ENCODE measurements at places on chromosomes 13 and 19. TPM values are rescaled to one million over a fixed set of nuclear protein-coding genes. Genes with fewer than 3 reads are reported as not detected.

The KASH5 gene
- 0.39 TPM for total RNA-seq

The FBXO46 gene
- total RNA-seq = 33.3 TPM

The EID2 gene
- 14.6 TPM for total RNA-seq

The ANO8 gene
- 15.1 TPM for total RNA-seq

The ZNF254 gene
- 12.5 TPM for total RNA-seq

The FAM216B gene
- total RNA-seq = not detected

The WDR87 gene
- total RNA-seq = not detected

All from PC-9 (cell line).